ENCODE measurements at places on chromosomes 5 and 9. TPM values are rescaled to one million over a fixed set of nuclear protein-coding genes. Genes with fewer than 3 reads are reported as not detected.

- no peak for DNase-seq
Observed at GRCh38 chr5:174736331-174736721, 11.9 kb downstream of the MSX2 start.

DNA sequence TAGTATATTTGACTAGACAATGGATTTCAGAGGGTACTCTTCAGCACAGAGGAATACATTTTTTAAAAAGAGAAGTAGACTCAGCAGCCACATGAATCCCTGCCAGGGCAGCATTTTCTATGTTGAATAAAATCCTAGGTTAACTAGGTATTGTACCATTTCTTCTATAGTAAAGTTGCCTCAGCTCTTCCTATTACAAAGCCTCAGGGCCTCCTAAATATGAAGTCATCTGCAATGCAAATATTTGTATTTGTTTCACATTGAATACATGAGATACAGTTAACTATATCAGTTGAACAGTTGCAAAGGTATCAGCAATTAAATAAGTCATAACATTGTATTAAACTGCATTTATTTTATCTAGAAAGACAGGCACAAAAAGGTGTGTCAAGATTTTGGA lies 59.5 kb downstream of the NUDT12 start:
- no peak for DNase-seq

DNA sequence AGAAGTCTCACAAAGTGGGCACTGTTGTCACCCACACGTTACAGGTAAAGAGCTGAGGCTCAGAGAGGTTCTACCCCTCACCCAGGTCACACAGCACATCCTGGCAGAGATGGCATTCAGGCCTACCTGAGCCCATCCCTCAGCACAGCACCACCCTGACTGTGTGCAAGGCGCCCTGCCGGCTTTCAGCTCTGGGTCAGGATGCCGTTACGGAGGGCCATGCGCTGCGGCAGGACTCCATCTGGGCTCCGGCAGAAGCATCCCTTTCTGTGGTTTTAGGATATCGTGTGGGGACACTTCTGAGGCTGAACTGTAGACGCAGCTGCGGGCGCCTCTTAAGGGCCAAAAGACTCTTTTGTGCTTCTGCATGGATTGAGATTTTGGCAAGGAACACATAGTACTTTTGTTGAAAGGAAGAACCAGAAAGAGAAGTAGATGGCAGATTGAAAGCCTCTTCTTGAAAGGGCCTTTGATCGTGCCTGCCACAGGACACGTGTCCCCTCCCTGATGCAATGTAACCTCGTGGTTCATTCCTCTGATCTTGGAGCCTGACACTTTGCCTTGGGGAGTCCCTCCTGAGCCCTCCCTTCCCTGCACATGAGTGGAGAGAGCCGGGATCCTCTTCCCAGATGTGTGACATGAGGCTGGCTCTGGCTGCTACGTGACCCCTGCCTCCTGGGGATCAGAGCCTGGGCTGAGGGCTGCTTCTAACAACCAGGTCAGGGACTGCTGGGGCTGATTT lies 31.3 kb downstream of the USP20 start:
- no peak for DNase-seq

The MYMK gene
- not detected for polyA plus RNA-seq
